Neural crest cell (in vitro differentiated cells): ENCODE measurements at places on chromosomes 6 and 20. TPM values are rescaled to one million over a fixed set of nuclear protein-coding genes. Genes with fewer than 3 reads are reported as not detected.

GRCh38 chr20:48791666-48792071, 36.1 kb downstream of the PREX1 start:
- DNase-seq, result no peak

Gene FAM83C
- not detected in 2 replicates for total RNA-seq

Gene IMPG1
- total RNA-seq, result not detected in 2 replicates

Gene CCDC170
- 0.25 and 0.37 TPM in 2 replicates for total RNA-seq

- no peak for DNase-seq
These were observed 759 bp downstream of the CRISP3 start for GRCh38 chr6:49743429-49743828.

- DNase-seq, result no peak
These were observed 579.6 kb upstream of the MAP3K7 start for GRCh38 chr6:91166271-91167046.

DNA sequence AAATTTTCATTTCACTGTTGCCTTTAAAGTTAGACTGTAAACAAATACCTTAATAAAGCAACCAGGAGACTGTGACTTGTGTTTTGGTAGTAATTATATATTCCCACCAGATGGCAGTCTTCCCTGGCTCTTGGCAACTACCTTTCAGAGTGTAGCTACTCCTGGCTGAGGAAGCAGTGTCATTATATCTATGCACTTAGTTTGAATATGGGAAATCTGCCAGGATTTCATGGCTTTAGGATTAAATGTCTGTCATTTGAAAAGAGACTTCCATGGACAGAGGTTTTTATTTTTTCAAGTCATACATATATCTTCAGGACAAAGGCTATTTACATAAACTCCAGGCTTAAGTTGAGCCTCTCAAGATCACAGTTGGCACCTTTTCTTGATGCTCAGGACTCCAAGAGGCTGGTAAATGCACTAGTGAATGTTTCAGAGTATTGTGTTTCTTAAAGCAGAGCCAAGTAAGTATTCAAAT, 160.1 kb downstream of the C6orf58 start:
- peak; percentile 12 for DNase-seq

- DNase-seq, result no peak
These were observed 117.9 kb downstream of the SIM1 start for GRCh38 chr6:100346828-100347227.

Gene LTB
- total RNA-seq, result not detected in 2 replicates

DNA sequence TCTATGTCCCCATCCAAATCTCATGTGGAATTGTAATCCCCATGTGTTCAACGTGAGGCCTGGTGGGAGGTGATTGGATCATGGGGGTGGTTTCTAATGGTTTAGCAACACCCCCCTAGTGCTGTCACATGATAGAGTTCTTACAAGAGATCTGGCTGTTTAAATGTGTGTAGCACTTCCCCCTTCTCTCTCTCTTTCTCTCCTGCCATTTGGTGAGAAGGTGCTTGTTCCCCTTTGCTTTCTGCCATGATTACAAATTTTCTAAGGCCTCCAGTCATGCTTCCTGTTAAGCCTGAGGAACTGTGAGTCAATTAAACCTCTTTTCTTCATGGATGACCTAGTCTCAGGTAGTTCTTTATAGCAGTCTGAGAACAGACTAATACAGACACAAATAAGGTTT, 165.4 kb downstream of the OGFRL1 start:
- DNase-seq, result no peak

Gene BMP5
- 2.2 and 2.4 TPM in 2 replicates for total RNA-seq
